ENCODE measurements at places on chromosomes 16 and 17. TPM values are rescaled to one million over a fixed set of nuclear protein-coding genes. Genes with fewer than 3 reads are reported as not detected.

DNA sequence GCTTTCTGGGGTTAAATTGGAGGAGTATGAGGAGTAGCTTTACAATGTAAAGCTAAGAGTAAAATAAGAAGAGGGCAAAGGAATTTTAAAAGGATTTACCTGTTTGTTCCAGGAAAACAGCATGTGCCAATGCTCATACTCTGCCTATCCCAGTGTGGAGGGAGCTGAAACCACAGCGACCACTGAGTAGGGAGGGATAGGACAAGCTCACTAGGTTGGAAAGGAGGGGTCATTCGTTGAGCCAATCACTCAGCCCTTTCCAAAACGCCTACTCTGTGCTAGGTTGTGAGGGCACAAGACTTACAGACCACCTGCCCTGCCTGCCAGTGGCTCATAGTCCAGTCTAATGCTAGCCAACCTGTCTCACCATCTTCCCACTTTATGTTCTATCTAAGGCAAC, 1.1 kb upstream of the DNAJC7 start:
- no peak for ATAC-seq

- no peak for ATAC-seq
These were observed 50.3 kb downstream of the METRNL start for GRCh38 chr17:83129676-83130075.

DNA sequence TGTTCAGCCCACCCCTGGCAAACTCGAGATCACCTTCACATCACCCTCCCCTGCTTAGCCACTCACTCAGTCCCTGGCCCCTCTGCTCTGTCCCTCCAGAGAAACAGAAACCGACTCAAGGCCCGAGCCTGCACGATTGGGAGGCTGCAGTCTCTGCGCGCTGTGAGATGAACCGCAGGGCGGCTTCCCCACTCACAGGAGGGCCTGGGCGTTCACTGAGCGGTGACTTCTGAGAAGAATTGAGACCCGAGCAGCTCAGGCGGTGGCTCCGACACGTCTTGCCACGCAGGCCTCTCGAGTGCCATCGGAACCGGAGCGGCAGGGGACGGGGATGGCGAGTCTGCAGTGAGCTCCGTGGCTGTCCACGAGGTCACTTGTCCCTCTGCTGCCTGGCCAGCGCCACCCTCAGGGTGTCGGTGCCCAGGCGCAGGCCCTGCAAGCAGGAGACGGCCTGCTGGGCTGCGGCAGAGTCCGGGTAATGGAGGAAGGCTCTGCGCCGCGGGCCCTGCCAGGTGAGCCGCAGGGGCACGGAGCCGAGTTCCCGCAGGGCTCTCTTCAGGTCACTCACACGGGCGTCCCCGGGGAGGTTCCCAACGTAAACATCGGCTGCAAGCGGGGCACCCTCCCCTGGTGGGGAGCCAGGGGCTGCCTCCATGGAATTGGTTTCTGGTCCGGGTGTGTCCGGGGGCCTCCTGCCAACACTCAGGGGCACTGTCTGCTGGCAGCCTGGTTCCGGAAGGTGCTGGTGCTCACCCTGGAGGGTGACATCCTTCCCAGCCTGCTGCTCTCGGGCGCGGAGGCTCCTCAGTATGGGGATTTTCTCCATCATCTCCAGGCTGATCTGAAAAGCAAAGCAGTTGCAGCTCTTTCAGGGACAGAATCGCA, 21.6 kb downstream of the FOXF1 start:
- no peak for ATAC-seq

- ATAC-seq = no peak
These were observed 2.0 kb upstream of the DUXB start for GRCh38 chr16:75703306-75703705.

DNA sequence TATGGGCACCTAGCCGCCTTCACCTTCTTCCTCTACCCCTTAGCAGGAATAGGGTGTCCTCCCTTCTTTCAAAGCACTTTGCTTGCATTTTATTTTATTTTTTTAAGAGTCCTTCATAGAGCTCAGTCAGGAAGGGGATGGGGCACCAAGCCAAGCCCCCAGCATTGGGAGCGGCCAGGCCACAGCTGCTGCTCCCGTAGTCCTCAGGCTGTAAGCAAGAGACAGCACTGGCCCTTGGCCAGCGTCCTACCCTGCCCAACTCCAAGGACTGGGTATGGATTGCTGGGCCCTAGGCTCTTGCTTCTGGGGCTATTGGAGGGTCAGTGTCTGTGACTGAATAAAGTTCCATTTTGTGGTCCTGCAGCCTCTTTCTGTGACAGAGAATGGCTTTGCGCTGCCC, 4.6 kb downstream of the TMUB2 start:
- ATAC-seq = no peak

DNA sequence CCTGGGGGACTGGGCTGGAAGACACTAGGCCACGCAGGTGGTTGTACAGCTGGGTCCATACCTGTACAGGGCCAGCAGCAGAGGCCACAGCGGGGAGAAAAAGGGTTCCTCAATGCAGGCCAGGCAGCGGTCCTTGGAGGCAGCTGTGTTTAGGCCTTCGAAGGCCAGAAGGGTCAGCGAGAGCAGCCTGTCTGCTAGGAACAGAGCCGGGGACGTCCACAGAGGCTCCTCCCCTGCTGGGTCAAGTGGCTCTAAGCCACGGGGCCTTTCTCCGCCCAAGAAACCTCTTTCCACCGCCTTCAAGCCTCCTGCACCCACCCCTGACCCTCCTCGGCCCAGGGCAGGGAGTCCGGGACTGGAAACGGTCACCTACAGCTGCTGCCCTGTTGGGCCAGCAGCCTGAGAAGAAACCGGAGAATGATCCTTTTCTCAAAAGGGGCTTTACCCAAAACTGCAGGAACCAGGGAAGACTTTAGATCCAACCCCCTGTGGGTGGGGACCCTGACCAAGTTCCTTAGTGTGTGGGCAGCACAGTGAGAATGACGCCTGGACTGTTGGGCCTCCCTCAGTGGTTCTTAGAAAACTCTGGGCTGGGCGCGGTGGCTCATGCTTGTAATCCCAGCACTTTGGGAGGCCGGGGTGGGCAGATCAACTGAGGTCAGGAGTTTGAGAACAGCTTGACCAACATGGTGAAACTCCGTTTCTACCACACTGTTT, 8.4 kb upstream of the SPATA2L start:
- no peak for ATAC-seq

GRCh38 chr17:56624912-56625311, 31.4 kb downstream of the NOG start:
- ATAC-seq = no peak

GRCh38 chr16:17511340-17511739, 40.6 kb upstream of the XYLT1 start:
- no peak for ATAC-seq

- ATAC-seq = no peak
These were observed 13.7 kb downstream of the TOP2A start for GRCh38 chr17:40404003-40404402.

GRCh38 chr16:67547423-67548264, 14.7 kb upstream of the CTCF start:
- ATAC-seq = peak; percentile 55

DNA sequence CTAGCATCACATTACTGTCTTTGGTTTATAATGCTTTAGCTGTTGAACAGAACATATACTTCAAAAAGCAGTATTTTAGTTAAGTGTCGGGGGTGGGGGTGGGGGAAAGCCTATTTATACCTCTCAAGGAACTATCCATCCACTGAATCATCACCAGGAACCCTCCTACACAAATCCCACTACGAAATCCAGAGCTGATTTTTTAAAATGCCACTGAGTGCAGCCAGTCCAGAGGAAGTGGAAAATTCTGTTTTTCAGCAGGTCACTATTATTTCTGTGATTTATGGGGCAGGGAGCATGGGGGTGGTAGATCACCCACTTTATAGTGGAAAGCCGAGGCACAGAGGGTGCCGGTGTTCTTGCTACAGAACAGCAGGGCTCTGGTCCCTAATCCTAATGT, 284.1 kb downstream of the SOX9 start:
- no peak for ATAC-seq

DNA sequence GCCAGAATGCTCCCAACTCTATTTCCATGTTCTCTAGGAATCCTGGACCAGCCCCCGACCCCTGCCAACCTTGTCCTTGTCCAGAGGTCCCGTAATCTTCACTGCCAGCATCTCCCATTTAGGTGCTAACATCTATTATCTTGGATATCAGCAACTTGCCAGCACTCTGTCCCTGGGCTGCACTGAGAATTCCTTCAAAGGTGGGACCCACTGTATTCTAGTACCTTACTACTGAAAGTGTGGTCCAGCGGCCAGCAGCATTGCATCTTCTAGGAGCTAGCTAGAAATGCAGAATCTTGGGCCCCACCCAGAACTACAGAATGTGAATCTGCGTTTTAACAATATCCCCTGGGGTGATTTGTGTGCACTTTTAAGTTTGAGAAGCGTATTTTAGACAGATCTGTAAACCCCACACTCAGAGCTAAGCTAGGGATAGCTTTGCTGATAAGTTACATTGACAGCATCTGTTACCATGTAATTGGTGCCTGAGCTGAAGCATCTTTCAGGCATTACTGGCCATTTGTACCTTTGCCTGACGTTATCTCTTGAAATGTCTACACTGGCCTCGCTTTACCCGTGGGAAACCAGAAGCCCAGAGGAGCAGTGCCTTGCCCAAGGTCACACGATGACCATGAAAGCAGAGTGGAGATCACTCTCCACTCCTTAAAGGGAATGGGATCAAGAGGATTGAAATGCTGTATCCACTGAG, 8.3 kb downstream of the ABAT start:
- no peak for ATAC-seq

DNA sequence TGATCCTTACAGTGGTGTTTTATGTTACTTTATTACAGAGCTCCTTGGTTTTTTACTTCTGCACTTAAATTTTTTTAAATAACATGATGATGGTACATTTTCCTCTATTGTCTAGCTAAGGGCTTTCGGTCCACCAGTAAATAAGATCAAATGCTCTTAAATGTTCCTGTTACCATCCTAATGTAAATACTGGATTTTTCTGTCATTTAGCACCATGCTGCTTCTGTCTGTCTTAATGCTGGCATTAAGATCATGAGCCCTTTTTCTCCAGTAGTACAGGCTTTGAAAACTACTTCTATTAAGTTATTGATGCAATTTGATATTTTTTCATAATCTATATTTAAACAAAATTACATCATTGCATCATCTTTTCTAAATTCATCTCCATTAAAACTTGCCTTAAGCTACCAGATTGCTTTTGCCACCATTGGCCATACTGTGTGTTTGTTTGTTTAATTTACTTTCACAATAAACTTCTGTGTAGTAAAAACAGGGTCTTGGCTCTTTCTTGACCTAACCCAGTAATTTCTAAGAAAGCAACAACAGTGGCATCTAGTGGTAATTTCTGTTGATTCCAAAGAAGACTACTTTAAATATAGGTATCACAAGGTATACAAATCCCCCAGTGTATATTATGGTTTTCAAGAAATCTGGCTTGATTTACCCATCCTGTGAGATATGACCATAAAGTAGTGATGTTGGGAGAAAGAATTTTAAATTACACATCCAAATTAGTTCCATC, 9.0 kb upstream of the PHAF1 start:
- peak; percentile 16 for ATAC-seq

GRCh38 chr17:42517516-42517915, 18.5 kb upstream of the NAGLU start:
- ATAC-seq = peak; percentile 83

Gene EIF3CL
- 33.5 TPM for total RNA-seq

Gene RNF222
- total RNA-seq = 0.21 TPM

Gene TBC1D3K
- not detected for total RNA-seq

Gene TELO2
- 49.2 TPM for total RNA-seq

Gene CCDC200
- 1.1 TPM for total RNA-seq

Gene INO80E
- 77.9 TPM for total RNA-seq

Gene KARS1
- total RNA-seq = 269 TPM

Gene KATNIP
- total RNA-seq = 12.9 TPM

Gene KRT9
- total RNA-seq = not detected

Gene ODAD4
- 0.63 TPM for total RNA-seq

Data from activated T-helper 17 cell treated with anti-CD3 and anti-CD28 coated beads, Interleukin-2, amount 50 U/mL, for 72 hours (primary cell).